ENCODE measurements at places on chromosomes 6 and 20. TPM values are rescaled to one million over a fixed set of nuclear protein-coding genes. Genes with fewer than 3 reads are reported as not detected.

Gene CCN5
- 0.28 TPM for polyA plus RNA-seq

Gene GSTA3
- 0.52 TPM for polyA plus RNA-seq

Gene RHAG
- 0.96 TPM for polyA plus RNA-seq

Gene RIPPLY2
- polyA plus RNA-seq: not detected

Gene UNC93A
- polyA plus RNA-seq: 8.3 TPM

Gene UBE2V1
- polyA plus RNA-seq: 184 TPM
